ENCODE measurements at places on chromosomes 5 and 9. TPM values are rescaled to one million over a fixed set of nuclear protein-coding genes. Genes with fewer than 3 reads are reported as not detected.

ELOVL7 gene
- 0.13 TPM for total RNA-seq

CDKN2A gene
- total RNA-seq = 0.22 TPM

FGF10 gene
- 7.8 TPM for total RNA-seq

GARNL3 gene
- 20.2 TPM for total RNA-seq

DNA sequence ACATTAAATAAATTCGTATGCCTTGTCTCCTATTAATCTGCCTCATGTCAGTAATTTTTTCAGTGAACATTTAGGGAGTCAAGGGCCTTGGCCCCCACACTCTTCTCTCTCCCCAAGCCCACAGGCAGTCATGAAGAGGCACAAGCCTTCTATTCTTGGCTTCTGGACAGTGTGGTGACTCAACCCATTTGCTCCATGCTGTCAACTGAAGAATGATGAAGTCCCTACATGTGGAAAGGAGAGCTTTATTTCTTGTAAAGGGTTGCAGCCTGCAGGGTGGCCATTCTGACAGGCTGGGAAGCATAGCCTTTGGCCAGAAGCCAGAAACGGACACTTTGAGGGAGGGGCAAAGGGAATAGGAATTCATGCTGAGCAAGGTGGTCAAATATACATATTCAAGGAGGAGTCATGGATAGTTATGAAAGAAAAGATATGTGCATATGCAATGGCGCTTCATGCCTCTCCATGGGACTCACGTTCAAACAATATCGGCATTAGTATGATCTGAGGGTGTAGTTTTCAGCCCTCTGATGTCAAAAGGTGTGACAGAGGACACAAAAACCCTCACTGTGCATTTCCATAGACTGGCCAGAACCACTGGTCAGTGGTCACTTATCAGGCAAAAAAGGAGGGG is 31.3 kb downstream of the ANKRA2 start:
- H3K4me3 ChIP-seq = no peak overlapping the region
- no peaks in the 10 kb centered on the region for H3K4me1 ChIP-seq
- H3K36me3 ChIP-seq = no peaks in the 10 kb centered on the region
- H3K27ac ChIP-seq = no peak overlapping the region

GRCh38 chr5:112186401-112186990 is 232.6 kb downstream of the EPB41L4A start:
- H3K4me3 ChIP-seq = no peak overlapping the region
- H3K27me3 ChIP-seq = no peaks in the 10 kb centered on the region
- H3K36me3 ChIP-seq = no peaks in the 10 kb centered on the region
- H3K27ac ChIP-seq = no peak overlapping the region
- no peaks in the 10 kb centered on the region for H3K4me1 ChIP-seq
- DNase-seq = peak; percentile 39

DNA sequence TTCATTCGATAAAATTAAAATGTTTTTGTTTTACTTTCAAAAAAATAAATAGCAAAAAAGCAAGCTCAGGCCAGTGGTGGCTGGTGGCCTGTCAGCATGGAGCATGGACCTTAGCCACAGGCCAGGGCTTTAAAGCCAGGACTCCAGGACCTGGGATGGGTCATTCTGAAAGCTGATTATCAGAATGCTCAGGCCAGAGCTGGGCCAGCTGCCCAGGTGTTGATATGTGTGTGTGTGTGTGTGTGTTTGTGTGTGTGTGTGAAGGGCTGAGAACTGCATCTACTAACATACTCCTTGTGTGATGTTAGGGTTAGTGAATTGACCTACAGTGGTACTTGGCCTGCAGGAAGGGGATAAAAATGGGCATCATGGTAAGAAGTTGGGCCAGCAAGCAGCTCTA is 21.5 kb downstream of the PALM2AKAP2 start:
- no peaks in the 10 kb centered on the region for H3K27me3 ChIP-seq
- H3K27ac ChIP-seq = no peak overlapping the region
- H3K4me1 ChIP-seq = peaks cover 29% of the 10 kb centered on the region
- H3K36me3 ChIP-seq = peaks cover 3% of the 10 kb centered on the region

DNA sequence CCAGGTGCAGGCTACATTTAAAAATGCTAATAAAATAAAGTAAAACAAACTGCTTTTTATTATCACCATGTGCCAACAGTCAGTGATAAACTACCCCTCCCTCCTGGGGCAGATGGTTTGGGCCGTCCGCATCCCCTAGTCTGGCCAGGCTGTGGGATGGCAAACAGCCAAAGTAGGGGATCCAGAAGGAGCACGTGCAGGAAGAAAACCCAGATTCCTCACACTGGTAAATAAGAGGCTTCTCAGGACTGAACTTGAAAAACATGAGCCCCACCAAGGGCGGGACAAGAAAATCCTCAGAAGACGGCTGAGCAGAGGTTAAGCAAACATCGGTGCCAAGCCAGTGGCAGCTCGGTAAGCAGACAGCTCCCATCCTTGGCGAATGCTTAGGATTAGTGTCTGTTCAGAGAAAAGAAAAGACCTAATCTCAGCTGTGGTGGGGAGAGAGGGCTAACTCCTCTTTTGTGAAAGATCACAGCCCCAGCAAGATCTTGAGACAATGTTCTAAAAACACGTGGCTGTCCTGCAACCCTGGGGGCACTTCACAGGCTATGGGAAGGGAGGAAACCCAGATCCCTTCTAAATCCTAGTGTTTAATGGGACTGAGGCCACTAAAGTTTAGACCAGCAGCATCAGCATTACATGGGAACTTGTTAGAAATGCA is 46.5 kb upstream of the GDNF start:
- DNase-seq = peak; percentile 17
- no peak overlapping the region for H3K27ac ChIP-seq
- no peaks in the 10 kb centered on the region for H3K27me3 ChIP-seq
- no peaks in the 10 kb centered on the region for H3K36me3 ChIP-seq
- H3K4me1 ChIP-seq = peaks cover 10% of the 10 kb centered on the region

GRCh38 chr5:134053314-134053839 is 48.6 kb upstream of the VDAC1 start:
- H3K27ac ChIP-seq = no peak overlapping the region
- peaks cover 2% of the 10 kb centered on the region for H3K27me3 ChIP-seq
- H3K4me3 ChIP-seq = no peak overlapping the region

Measured in muscle of leg (tissue), 16 donors.